ENCODE measurements at places on chromosomes 6 and 20. TPM values are rescaled to one million over a fixed set of nuclear protein-coding genes. Genes with fewer than 3 reads are reported as not detected.

Gene METTL24
- 3.0 TPM for total RNA-seq

Gene SLPI
- 114 TPM for total RNA-seq

DNA sequence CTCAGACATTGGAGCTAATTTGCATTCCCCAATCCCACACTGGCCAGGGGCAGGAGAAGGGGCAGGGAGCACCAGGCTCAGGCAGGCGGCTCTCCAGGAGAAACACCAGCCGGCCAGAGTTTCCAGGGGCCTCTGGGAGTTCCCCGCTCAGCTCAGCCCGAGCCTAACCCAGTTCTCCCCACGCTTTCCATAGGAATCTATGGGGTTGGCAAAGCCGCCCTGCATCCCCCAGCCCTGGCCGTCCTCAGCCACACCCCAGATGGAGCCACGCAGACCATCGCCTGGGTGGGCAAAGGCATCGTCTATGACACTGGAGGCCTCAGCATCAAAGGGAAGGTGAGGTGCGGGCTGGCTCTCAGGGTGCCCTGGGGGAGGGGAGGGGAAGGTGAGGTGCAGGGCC lies 8.2 kb downstream of the NPEPL1 start:
- DNase-seq: no peak

GRCh38 chr6:28867086-28867409 lies 56.7 kb downstream of the TRIM27 start:
- DNase-seq: no peak

DNA sequence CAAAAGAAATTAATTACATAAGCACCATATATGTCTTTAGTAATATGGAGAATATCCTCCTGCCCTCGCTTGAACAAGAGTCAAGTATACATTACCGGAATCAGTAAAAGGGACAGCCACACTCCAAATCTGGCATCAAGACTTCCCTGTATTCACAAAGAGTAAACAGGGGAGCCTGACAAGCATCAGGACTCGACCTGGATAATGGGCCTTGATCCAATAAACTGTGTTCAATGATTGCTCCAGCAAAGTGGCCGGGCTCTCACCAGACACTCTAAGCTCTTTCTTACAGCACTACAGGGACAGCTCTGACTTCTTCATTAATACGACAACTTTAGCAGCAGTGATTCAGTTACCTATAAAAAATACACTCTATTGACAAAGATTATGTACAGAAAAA lies 307.9 kb upstream of the POU3F2 start:
- no peak for DNase-seq

- no peak for DNase-seq
These were observed 34.5 kb upstream of the PREX1 start for GRCh38 chr20:48862279-48862678.

DNA sequence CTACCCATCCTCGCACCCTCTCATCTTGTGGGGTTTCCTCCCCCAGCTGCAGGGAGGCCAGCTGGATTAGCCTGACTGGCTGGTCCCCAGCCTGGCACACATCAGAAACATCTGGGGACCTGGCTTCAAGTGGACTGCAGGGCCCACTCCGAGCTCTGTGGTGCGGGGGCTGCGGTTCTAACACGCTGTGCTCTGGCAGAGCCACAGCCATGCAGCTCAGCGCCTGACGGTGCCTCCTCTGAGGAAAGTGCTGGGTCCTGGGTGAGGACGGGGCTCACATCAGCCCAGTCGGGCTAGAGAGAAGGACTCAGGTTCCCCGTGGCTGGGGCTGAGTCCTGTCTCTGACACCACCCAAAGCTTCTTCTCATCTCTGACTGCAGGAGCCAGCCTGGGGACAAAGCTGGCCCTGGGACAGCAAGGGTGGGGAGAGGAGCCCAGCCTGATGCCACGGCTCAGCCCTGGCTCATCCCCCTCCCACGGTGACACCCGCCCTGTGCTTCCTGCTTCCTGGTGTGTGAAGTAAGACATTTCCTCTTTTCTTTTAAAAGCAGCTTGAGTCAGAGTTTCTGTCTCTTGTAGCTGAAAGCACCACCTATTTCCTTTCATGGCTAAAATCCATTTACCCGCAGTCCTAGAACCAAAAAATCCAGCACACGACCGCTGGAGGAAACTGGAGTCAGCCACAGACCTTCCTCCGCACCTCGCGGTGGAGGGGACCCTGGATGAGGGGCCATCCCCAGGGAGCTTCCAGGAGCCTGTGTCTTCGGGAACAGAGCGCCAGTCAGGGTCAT lies 127.4 kb upstream of the AFDN start:
- no peak for DNase-seq

DNA sequence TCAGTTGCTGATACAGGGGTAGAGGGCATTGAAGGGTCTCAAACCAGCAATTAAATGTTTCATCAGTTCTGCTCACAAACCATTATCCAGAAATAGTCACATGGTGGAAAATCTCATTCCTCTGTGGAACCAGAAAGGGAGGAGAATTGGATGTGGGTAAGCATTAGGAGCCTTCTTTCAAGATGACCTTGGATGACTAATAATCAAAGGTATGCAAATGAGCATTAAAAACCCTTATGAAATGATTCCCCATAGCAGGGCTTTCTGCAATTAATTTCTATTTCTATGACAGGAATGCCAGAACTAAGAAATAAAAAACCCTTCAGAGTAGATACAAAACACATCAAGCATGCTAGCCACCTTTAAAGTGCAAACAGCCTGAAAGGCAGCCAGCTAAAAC lies 37.4 kb upstream of the HCRTR2 start:
- no peak for DNase-seq

GRCh38 chr20:35039146-35039545 lies 53.5 kb downstream of the TRPC4AP start:
- no peak for DNase-seq

GRCh38 chr6:13764996-13765395 lies 49.4 kb downstream of the MCUR1 start:
- DNase-seq: no peak

DNA sequence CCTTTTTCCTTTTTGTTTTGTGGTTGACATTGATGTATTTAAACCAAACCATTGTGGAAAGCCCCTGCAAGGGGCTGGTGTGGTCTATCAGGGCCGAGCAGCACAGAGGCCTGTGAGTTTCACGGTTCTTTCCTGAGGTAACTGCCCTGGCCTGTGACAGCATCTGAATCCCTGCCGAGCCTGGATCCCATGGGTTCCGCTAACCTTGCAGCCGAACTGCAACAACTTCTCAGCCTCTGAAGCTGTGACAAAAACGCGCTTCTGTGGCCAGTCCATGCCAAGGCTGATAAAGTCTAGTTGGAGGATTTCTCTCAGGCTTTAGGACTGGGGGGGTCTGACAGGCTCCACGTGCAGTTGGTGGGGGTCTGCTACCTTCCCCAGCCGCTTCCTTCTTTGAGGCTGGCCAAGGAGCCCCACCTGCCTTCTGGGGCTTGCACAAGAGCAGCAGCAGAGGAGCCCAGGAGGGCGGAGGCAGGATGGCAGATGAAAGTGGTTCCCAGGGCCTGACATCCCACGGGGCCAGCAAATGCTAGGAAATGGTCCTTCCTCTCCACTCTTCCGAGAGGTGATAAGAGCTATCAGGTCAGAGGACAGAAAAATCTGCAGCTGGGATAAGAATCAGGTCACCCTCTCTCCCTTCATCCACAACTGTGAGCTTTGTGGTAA lies 150.9 kb downstream of the PREX1 start:
- no peak for DNase-seq

Measured in omental fat pad (tissue), 4 donors.